Smooth muscle cell of trachea (primary cell): ENCODE measurements at places on chromosomes 5 and 9. TPM values are rescaled to one million over a fixed set of nuclear protein-coding genes. Genes with fewer than 3 reads are reported as not detected.

Gene FBXL7
- 7.3 and 8.3 TPM in 2 replicates for total RNA-seq

Gene PLAC8L1
- not detected in 2 replicates for total RNA-seq

Gene SH3GL2
- 0.15 TPM in 1 of 2 replicates, not detected in the other for total RNA-seq

Gene BSPRY
- not detected in 2 replicates for total RNA-seq

Gene SLC46A2
- not detected in 2 replicates for total RNA-seq

Gene PCDHB15
- under 0.01 and 0.66 TPM in 2 replicates for total RNA-seq

Gene MRRF
- total RNA-seq: 36.7 and 39.9 TPM in 2 replicates

Gene BTNL3
- not detected in 2 replicates for total RNA-seq

Gene TRIM7
- total RNA-seq: 5.3 and 6.3 TPM in 2 replicates
